ENCODE measurements at places on chromosomes 12 and 14.

GRCh38 chr14:70278281-70278680, 81.2 kb downstream of the COX16 start:
- DNase-seq, result no peak

DNA sequence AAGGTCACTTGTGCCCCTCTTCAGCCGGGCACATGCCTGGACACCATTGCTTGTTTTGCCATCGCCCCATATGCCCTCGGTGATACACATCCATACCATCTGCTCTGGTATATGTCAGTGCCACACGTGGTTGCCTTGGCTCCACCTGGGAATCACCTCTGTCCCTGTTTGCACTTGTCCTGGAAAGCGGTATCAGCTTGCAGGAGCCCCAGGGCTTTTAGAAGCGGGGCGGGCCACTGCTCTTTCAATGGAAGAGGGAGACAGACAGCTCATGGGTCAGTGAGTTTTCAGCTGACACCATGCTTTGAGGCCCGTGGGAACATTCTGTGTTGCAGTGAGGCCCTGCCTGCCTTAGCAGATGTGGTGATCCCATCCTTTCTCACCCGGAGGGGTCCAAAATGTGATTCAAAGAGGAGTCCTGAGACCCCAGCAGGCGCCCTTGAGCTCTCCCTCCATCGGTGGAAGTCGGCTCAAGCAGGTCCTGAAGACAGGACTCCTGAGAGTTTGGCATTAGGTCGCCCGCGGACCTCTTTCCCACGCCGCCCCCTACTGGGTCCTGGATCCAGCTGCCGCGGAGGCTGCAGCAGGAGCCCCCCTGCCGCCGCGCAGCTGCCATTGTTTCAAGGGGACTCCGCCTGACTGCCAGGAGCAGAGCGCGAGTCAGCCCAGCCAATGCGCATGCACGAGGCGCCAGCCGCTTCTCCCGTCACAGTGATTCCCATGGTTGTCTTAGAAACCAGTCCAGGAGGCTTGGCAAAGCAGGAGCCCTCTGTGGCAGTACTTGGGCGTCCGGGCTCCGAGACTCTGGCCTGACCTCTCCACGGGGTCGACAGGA, 773.2 kb upstream of the ALG10B start:
- no peak for DNase-seq

DNA sequence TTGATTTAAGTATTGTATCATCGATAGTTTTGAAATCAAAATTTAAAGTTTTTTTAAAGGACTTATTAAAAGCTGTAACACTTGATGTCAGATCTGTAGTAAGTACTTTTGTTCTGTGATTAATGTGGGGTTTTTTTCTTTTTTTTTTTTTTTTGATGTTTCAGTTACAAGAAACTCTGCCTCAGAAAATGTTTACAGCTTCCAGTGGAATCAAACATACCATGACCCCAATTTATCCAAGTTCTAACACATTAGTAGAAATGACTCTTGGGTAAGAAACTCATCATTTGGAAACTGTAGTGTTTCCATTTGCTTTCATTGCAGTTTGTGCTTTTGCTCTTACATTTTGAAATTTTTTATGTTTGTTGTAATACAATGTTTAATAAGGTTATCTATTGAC, 45.6 kb downstream of the TBK1 start:
- DNase-seq, result no peak

- no peak for DNase-seq
Observed at GRCh38 chr12:44428825-44429224, 447.3 kb downstream of the NELL2 start.

Measured in stimulated activated CD4-positive, alpha-beta T cell treated with anti-CD3 and anti-CD28 coated beads, TNF-alpha, amount 100 ng/mL, for 48 hours (primary cell).